ENCODE measurements at places on chromosomes 16 and 17. TPM values are rescaled to one million over a fixed set of nuclear protein-coding genes. Genes with fewer than 3 reads are reported as not detected.
A peak's percentile ranks its signal among the peaks of the same experiment; 100 is the strongest.

GRCh38 chr17:49545007-49545660 is 30.5 kb upstream of the NXPH3 start:
- H3K27me3 ChIP-seq: peaks cover 4% of the 10 kb centered on the region
- H3K4me1 ChIP-seq: no peaks in the 10 kb centered on the region
- H3K36me3 ChIP-seq: no peaks in the 10 kb centered on the region
- no peak for DNase-seq
- no peak overlapping the region for H3K27ac ChIP-seq

The ALOX12 gene
- total RNA-seq: 0.17 TPM

DNA sequence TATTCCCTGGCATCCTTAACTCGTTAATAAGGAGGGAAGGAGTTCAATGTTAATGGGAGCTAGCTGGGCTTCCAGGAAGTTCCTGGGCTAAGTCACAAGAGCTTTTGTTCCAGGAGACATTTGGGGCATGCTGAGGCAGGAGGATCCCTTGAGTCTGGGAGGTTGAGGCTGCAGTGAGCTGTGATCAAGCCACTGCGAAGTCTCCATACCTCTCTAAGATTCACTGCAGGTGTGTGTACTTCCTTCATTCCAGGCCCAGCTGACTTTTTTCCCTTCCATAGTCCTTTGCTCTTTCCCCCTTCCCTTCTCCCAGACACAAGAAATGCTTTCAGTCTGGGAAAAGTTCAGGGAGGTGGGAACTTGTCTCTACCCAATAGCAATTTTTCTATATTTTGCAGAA is 489.8 kb downstream of the NPIPA7 start:
- H3K4me3 ChIP-seq: no peak overlapping the region
- no peaks in the 10 kb centered on the region for H3K4me1 ChIP-seq
- H3K27me3 ChIP-seq: peaks cover 9% of the 10 kb centered on the region
- H3K27ac ChIP-seq: no peak overlapping the region
- no peaks in the 10 kb centered on the region for H3K36me3 ChIP-seq

DNA sequence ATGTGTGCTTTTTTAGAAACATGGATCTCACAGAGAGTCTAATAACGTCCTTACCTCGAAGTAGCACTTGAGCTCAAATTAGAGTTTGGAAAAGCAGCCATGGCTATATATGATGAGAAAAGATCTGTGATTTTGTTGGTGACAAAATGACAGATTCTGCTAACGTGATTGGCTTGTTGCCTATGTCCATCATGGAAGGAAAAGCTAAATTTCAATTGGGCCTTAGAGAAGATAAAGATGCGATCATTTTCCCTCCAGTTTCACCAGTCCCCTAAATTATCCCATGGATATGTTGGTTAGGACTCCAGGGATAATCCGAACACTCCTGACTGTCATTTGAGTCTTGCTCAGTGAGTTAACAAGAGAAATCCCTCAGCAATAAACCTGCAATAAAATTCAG is 175.8 kb downstream of the C16orf95 start:
- no peaks in the 10 kb centered on the region for H3K36me3 ChIP-seq
- no peak overlapping the region for H3K4me3 ChIP-seq
- H3K4me1 ChIP-seq: no peaks in the 10 kb centered on the region
- no peak for DNase-seq
- no peak overlapping the region for H3K27ac ChIP-seq

GRCh38 chr17:65027305-65027704 is 29.2 kb downstream of the GNA13 start:
- peaks cover 39% of the 10 kb centered on the region for H3K4me1 ChIP-seq
- H3K27me3 ChIP-seq: no peaks in the 10 kb centered on the region
- H3K4me3 ChIP-seq: no peak overlapping the region
- no peak for DNase-seq
- no peak overlapping the region for H3K27ac ChIP-seq
- H3K36me3 ChIP-seq: no peaks in the 10 kb centered on the region

DNA sequence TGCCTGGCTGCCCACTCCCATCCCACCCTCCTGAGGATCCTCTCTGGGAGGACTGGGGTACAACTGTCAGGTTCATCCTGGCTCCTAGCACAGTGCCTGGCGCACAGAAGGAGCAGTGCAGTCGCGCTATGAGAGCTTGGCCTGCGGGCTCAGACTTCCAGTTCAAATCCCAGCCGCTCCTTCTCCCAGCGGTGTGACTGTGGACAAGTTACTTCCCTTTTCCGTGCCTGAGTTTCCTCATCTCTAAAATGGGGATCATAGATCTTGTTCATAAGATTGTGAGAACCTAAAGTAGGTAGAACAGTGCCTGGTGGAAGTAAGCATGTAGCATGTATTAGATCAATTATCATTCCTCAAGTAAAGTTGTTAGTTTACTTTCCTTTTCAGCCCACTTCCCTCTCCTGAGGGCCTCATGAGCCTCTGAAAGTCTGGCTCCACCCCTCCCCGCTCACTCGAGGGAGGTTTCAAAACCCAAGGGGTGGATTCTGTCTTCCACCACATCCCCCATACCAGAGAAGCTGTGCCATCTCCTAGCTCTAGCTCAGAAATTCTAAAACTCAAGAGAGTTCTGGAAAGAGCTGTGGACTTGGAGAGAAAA is 19.9 kb upstream of the COL1A1 start:
- no peak overlapping the region for H3K4me3 ChIP-seq
- H3K27ac ChIP-seq: peak overlapping the region; percentile 84
- H3K27me3 ChIP-seq: no peaks in the 10 kb centered on the region
- H3K36me3 ChIP-seq: no peaks in the 10 kb centered on the region
- H3K4me1 ChIP-seq: peaks cover 50% of the 10 kb centered on the region

The KRT34 gene
- not detected for total RNA-seq

The BIRC5 gene
- 1.1 TPM for total RNA-seq

- peak overlapping the region; percentile 68 for H3K27ac ChIP-seq
- H3K36me3 ChIP-seq: peaks cover 64% of the 10 kb centered on the region
- no peak for DNase-seq
Measured at GRCh38 chr16:2170587-2171435, 15.2 kb downstream of the TRAF7 start.

GRCh38 chr17:2865228-2865627 is 69.0 kb downstream of the RAP1GAP2 start:
- H3K27ac ChIP-seq: no peak overlapping the region
- H3K4me1 ChIP-seq: no peaks in the 10 kb centered on the region
- H3K36me3 ChIP-seq: no peaks in the 10 kb centered on the region
- H3K27me3 ChIP-seq: no peaks in the 10 kb centered on the region
- no peak for DNase-seq

DNA sequence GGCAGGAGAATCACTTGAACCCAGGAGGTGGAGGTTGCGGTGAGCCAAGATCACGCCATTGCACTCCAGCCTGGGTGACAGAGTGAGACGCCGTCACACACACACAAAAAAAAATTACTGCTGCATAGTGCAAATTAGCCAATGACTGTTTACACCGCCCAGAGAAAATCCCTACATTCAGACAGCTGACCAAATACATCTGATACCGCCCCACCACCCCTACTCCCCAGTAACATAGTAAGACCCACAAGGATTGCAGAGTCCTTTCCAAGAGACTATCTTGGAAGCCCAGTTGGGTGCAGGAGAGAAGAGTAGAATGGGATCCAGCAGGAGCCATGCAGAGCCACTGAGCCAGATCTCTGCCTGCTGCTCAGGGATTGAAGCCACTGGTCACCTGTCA is 63.5 kb downstream of the SLC39A11 start:
- H3K4me1 ChIP-seq: no peaks in the 10 kb centered on the region
- no peak overlapping the region for H3K4me3 ChIP-seq
- no peaks in the 10 kb centered on the region for H3K27me3 ChIP-seq
- no peak overlapping the region for H3K27ac ChIP-seq

Measured in upper lobe of right lung (tissue), 1 donor.